ENCODE measurements at places on chromosomes 13 and 19. TPM values are rescaled to one million over a fixed set of nuclear protein-coding genes. Genes with fewer than 3 reads are reported as not detected.

The CPB2 gene
- total RNA-seq, result not detected

The HIPK4 gene
- 0.26 TPM for total RNA-seq

The SIGLECL1 gene
- total RNA-seq, result not detected

The SIX5 gene
- total RNA-seq, result 2.7 TPM

The ZNF83 gene
- 157 TPM for total RNA-seq
